Activated naive CD8-positive, alpha-beta T cell treated with anti-CD3 and anti-CD28 coated beads, Interleukin-2, amount 50 U/mL, for 16 hours (primary cell): ENCODE measurements at places on chromosomes 7 and 10.

GRCh38 chr10:26855186-26855585, 5.6 kb downstream of the ABI1 start:
- no peak for DNase-seq

DNA sequence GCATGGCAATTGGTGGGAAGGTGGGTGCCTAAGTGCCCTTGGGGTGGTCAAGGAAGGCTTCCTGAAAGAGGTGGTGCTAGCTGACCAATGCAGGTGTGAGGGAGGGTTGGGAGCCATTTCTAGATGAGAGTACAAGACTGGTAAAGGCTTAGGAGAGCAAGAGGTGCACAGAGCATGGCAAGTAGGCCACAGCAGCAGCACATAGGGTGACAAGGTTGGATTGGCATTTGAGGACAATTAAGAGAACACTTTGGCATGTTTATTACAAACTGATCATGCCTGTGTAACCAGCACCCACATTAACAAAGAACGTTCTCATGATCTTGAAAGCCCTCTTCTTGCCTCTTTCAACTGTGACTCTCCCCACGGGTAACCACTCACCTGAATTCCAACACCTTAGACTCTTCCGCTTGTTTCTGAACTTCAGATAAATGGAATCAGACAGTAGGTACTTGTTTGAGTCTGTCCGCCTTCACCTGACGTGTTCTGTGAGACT, 107.6 kb downstream of the MYL10 start:
- no peak for DNase-seq

DNA sequence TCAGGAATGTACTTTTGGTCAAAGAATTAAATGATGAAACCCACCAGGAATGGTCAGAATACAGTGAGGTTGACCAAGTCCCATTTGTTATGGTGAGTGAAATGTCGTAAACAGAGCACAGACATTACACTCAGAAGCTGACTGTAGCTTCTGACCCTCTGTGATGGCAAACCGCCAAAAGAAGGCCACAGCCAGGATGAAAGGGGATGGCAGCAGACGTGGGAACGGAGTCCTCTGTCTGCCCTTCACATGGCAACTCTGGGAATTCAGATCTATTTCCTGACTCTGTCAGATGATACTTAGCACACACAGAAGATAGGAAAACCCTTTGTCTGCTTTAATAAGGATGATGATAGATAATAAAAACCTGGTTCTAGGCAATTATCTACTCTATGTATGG, 757.1 kb downstream of the SORCS3 start:
- no peak for DNase-seq

- DNase-seq: no peak
Observed at GRCh38 chr7:66933469-66933868, 12.4 kb downstream of the TMEM248 start.

GRCh38 chr7:69429911-69430383, 168.3 kb upstream of the AUTS2 start:
- no peak for DNase-seq

- DNase-seq: no peak
Observed at GRCh38 chr10:106930751-106931150, 233.8 kb downstream of the SORCS1 start.

- no peak for DNase-seq
Observed at GRCh38 chr7:40709062-40709964, 574.5 kb downstream of the SUGCT start.

GRCh38 chr10:71067098-71067740, 145.2 kb upstream of the UNC5B start:
- no peak for DNase-seq

- DNase-seq: no peak
Observed at GRCh38 chr7:91098566-91098965, 165.7 kb upstream of the FZD1 start.

DNA sequence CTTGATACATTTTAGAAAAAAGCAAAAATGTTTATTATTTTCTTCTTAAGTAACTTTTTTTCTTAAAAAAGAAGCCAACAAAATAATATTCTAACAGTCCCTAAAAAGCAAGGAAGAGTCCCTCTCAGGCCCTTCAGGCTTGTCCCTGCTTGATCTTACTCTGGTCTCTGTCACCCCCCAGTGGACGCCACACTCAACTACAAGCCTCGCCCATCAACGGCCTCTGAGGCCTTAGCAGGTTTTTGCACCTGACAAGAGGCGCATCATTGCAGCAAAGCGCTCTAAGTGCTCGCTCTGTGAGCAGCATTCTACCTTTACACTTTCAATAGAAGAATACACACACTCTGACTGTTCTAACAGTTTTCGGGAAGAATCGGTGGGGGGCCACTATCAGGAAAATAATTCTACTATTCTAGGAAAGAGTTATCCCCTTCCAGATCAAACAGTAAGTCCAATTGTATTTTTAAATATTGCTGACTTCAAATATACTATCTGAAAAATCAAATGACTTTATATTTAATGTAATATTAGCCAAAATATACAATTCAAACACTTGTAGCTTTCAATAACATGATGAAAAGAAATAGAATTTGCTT, 139.2 kb downstream of the USP6NL start:
- peak; percentile 38 for DNase-seq

- no peak for DNase-seq
Observed at GRCh38 chr10:22816298-22816653, 101.9 kb upstream of the PIP4K2A start.

GRCh38 chr10:3241967-3242650, 69.5 kb upstream of the PITRM1 start:
- DNase-seq: no peak

DNA sequence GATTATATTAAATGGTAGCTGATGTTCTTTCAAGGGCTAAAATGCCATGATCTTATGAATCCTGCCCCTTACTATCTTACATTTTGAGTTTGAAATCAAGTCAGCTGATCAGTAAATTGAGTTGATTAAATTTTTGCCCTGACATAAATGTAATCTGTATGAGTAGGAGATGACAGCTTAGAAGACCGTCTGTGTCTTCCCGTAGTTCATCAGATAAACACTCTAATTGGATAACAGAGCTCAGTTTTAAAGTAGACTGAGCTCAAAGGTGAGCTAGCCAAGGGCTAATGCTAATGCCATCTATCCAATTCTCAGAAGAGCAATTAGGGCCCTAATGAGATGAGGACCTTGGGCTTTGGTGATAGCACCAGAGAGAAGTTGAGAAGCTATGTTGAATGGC, 82.9 kb downstream of the LRRC4 start:
- DNase-seq: no peak

- no peak for DNase-seq
Observed at GRCh38 chr10:69359148-69359547, 57.6 kb downstream of the TACR2 start.

DNA sequence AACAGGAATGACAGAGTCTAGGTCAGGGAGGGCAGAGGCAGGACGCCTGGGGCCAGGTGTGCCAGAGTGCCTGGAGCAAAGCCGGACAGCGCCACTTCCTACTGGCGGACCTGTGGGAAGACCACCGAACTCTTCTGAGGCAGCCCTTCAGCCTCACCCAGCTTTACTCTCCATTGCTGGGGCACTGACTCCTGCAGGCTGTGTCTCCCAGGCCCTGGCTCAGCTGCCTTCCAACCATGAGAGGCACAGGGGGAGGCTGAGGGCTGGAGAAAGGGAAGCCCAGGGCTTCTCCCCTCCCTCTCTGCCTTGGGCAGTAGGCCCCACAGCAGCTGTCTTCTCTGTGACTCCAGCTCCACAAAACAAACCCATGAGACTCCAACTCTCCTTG, 139.6 kb upstream of the UNC5B start:
- DNase-seq: no peak

DNA sequence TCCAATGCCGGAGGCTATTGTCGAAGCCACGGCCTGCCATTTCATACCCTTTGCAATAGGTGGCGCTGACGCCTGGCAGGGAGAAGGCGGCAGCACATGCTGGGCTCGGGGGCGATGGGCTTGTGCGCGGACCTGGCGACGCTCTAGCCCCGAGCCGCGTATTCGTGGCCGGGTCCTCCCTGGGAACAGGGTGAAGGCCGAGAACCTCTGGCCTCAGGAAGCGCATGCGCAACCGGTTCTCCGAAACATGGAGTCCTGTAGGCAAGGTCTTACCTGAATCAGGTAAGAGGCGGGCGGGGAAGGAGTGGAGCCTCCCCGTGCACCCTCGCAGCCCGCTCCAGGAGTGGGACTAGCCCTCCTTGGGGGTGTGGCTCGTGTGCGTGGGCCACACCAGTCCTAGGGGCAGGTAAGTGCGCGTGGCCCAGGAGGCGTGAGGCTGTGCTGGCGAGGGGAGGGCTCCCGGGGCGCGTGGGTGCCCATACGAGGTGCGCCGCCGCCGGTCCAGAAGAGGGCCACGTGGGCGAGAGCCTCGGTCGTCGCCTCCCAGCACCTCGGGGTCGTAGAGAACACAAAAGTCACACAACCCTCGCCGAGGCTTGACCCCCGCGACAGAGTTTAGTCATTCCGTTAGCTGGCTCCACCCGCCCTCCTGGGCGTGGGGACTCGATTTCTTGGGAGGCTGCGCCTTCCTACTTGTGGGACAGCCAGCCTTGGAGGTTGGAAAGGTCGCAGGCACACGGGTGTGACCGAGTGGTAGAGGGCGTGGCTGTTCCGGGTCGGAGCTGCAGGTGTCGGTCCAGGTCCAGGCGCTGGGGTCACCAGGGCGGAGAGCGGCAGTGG, 5.6 kb upstream of the MEST start:
- DNase-seq: peak; percentile 33

GRCh38 chr10:99945263-99945662, 64.5 kb downstream of the DNMBP start:
- DNase-seq: no peak

- DNase-seq: no peak
Observed at GRCh38 chr7:47577321-47577919, 4.5 kb downstream of the TNS3 start.

- DNase-seq: no peak
Observed at GRCh38 chr7:74479961-74480829, 26.5 kb downstream of the GTF2IRD1 start.

- no peak for DNase-seq
Observed at GRCh38 chr7:68840991-68841390, 757.3 kb upstream of the AUTS2 start.

- no peak for DNase-seq
Observed at GRCh38 chr7:39504963-39505362, 61.2 kb upstream of the YAE1 start.

DNA sequence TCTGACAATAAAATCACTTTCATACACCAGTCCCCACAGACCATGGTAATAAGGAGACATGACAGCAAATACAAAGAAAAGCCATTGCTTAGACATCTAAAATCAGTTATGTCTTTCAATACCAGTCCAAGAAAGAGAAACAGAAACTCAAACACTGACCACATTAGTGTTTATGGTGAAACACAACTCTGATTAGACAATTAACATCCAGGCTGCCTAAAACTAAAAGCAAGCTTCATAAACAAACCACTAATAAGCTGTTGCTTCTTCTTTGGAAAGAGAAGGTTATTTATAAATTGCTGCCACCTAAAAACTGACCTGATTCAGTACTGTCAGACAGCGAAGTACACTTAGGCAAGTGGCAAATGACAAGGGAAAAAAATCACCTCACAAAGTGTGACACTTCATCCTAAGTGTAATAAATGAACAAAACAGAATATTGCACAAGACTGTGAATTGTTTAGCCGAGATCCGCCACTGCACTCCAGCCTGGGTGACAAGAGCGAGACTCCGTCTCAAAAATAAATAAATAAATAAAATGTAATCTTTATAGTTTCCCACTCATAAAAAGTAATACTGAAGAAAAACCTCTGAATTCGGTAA, 277.4 kb downstream of the PARD3 start:
- no peak for DNase-seq
